ENCODE measurements at places on chromosomes 5 and 9. TPM values are rescaled to one million over a fixed set of nuclear protein-coding genes. Genes with fewer than 3 reads are reported as not detected.

The LCN1 gene
- not detected for total RNA-seq

GRCh38 chr9:114278881-114279570 lies 43.9 kb upstream of the ORM1 start:
- DNase-seq: no peak

DNA sequence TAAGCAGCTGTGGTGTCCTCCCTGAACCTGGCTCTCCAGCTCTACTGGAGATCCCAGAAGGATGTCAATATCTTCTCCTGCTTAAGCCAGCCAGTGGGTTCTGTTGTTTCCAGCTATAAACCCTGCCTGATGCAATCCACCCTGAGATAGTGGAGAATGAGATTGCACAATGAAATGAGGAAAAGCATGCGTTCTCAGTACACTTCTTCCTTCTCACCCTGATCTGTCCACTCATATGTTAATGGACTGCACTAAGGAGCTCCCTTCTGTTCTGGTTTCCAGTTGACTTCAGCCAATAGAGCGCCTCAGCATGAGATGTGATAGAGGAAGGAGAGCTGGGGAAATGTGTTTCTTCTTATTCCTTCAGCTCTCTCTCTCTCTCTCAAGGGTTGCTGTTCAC lies 40.0 kb upstream of the CDH6 start:
- no peak for DNase-seq

DNA sequence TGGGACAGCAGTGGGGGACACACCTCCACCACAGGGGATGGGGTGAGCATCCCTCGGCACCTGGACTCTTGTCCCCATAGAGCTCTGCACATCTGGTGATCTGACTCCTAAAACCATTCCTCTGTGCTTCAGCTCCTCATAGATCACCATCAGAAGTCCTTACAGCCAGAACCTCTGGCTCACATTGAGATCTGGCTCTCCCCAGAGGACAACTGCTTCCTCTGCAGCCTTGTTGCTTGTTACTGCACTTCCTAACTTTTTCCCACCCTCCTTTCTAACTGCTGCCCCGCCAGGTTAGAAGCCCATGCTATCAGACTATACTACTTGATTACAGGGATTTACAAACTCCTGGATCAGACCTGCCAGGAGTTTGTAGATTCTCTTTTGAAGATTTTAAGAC lies 64.5 kb downstream of the ARSB start:
- no peak for DNase-seq

DNA sequence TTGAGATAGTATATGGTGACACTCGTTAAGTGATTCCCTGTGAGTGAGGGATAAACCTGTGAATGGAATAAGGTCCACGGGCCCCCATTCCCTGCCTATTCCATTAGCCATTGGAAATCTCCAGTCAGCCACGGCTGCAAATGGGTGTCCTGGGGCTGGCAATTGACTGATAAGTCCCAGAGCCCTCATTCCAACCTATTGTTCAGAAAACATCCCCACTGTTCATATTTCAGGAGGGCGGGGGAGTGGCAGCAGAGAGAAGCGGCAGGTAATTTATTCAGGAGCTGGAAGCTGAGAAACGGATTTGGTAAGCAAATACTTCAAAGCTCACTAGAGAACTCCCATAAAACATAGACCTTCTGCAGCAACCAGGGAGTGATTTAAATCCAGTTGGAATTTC lies 42.0 kb downstream of the TMEM174 start:
- DNase-seq: no peak

The FOXD4L3 gene
- total RNA-seq: under 0.01 TPM

GRCh38 chr5:42718591-42718990 lies 38.0 kb upstream of the CCDC152 start:
- no peak for DNase-seq

- DNase-seq: no peak
Observed at GRCh38 chr5:143521846-143522400, 118.4 kb upstream of the NR3C1 start.

GRCh38 chr5:42301349-42301748 lies 121.9 kb upstream of the GHR start:
- DNase-seq: no peak

GRCh38 chr9:134219646-134220060 lies 55.3 kb upstream of the RNU6ATAC start:
- DNase-seq: no peak

The TRIO gene
- 76.8 TPM for total RNA-seq

DNA sequence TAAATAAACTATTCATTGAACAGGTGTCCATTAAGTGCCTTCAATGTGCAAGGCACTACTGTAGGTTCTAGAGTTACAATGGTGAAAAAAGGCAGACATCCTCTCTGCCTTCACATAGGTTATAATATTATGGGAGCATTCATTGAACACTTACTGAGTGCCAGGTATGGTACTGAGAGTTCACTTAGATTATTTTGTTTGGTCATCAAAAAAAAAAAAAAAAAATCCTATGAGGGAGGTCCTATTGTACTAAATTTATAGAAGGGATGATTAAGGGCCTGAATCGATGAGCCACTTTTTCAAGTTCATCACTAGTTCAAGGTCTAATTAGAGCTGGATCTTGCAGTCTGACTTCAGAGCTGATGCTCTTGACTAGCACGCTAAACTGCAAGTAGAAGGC lies 22.8 kb upstream of the PANK3 start:
- no peak for DNase-seq

- no peak for DNase-seq
Observed at GRCh38 chr9:109411798-109412352, 86.2 kb downstream of the PTPN3 start.

The ANKRD34B gene
- not detected for total RNA-seq

DNA sequence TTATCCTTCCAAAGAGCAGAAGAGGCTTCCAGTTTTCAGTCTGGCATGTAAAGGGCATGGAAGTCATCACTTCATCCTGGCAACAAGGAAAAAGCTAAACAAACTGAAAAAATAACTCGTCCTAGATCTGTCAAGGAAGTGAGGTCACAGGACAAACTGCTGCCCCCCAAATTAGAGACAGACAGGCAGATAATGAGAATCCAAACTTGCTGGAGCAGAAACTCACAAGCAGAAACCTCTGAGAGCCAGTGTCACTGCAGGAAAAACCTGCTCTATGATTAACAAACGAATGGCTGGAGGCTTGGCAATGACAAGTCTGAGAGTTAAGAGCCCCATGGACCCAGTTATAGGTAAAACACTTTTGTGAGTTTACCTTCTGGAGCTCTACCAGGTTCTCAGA lies 18.9 kb upstream of the MLANA start:
- DNase-seq: peak; percentile 55

DNA sequence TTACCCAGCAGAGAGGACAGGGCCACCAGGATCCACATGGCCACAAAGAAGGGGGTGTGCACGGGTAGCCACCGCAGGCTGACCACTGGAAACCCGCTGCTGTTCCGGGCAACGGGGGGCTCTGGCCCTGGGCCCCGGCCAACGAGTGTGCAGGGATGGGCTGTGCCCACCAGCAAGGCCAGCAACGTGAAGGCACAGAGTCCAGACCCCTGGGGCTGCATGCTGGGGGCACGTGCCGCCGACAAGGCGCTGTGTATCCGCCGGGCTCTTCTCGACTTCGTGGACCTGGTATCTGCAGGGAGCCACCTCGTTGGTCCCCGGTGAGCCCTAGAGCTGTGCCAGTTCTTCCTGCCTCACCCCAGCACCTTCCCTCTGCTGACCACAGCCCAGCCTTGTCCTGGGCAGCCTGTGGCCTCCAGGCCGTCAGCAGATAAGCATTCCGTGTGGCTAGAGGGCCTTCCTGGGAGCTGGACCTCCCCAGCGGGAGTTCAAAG lies 42.2 kb upstream of the CEP72 start:
- DNase-seq: no peak

- no peak for DNase-seq
Observed at GRCh38 chr5:24986326-24986725, 341.5 kb upstream of the CDH10 start.

DNA sequence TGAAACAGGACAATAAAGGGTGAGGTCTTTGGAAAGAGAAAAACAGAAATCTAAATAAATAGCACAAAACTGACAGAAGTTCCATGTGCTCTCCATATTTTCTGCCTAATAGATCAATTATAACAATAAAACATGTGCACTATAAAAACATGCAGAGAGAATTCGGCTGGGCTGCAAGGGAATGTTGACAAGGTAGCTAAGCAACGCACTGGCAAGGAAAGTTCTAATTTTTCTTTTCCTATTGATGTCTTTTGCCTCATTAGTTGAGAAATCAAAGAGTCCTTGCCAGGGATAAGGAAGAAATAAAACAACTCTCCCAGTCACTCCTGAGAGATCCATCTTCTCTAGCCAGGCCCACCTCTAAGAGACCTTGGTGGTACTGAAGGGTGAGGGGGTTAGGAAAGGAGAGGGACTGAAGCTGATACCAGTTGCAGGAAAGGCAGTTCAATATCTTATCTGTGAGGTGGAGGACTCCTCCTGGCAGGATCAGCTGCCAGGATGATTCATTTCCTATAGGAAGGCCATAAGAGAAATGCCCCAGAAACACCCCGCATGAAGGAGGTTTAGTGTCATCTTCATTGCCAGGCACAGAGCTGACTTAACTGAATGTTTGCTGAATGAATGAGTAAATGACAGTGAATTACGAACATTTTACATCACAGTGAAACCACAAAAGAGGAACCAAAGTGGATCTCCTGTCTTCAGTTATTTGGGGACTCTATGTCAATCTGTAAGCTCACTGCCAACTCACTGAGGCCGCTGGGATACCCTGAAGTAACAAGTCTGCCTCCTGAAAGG lies 63.7 kb upstream of the IFNK start:
- peak; percentile 58 for DNase-seq

DNA sequence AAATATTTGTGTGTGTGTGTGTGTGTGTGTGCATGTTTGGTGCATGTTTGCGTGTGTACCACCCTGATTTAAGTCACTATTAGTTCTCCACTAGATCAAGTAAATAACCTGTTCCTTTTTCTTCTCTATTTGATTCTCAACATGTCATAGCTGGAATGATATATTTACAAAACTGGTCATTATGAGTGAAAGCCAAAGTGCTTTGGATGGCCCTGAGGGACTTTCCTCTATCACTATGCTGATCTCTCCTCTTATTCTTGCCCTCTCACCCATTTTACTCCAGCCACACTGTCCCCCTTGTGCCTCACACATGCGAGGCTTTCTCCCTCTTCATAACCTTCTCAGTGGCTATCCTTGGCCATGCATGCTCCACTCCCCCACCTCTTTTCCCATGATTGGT lies 144.6 kb upstream of the NMUR2 start:
- DNase-seq: no peak

The PCDHB10 gene
- total RNA-seq: 0.39 TPM

The CDK9 gene
- 75.0 TPM for total RNA-seq

GRCh38 chr5:1736889-1737711 lies 62.5 kb downstream of the MRPL36 start:
- DNase-seq: no peak

The CDKN2B gene
- 9.9 TPM for total RNA-seq

DNA sequence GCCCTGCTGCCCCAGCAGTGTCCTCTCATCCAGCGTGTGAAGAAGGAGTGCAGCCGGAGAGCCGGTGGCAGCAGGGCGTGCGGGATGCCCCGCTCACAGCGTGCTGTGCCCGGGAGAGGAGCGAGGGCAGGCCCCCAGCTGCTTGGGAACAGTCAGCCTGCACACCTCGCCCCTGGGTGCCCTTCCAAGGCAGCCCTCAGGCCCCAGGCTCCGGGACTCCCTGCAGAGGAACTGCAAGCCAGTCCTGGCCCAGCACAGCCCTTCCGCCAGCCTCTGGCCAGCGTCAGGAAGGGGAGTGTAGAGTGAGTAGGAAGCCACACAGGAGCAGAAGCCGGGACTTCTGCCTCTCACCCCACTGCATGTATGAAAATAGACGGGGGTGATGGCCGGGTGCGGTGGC lies 43.5 kb downstream of the ADAMTS2 start:
- DNase-seq: no peak

- no peak for DNase-seq
Observed at GRCh38 chr5:109041317-109041716, 293.6 kb downstream of the FER start.

- DNase-seq: no peak
Observed at GRCh38 chr9:101509572-101509971, 24.1 kb upstream of the RNF20 start.

GRCh38 chr9:113929634-113930389 lies 53.7 kb downstream of the ZNF618 start:
- peak; percentile 99 for DNase-seq

GRCh38 chr9:5269249-5269715 lies 35.2 kb downstream of the RLN2 start:
- peak; percentile 82 for DNase-seq

GRCh38 chr5:96000308-96000707 lies 38.7 kb upstream of the ELL2 start:
- no peak for DNase-seq

DNA sequence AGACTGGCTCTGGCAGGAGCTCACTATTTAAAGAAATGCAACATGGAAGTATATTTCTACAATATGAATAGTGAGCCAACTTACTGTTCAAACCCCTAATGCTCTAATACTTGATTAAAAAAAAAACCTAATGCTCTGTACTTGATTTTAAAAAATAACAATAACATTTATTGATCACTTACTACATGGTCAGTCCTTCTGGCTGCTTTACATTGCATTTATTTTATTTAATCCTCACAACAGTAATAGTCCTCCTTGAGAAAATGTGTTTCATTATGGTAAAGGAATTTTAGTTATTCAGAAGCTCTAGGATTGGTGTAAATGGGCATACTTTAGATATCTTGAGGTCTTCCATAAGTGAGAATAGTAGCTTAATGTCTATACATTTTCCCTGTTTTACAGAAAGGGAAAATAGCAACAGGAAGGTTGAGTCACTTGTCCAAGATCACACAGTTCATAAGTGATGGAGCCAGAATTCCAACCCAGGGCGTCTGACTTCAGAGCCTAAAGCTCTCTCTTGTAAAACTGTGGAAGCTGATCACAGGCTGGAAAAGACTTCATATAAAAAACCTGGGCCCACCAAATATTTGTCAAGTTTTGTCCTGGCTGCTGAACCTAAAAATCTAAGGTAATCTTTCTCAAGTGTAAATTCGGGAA lies 1.0 kb downstream of the STARD4 start:
- DNase-seq: peak; percentile 75

DNA sequence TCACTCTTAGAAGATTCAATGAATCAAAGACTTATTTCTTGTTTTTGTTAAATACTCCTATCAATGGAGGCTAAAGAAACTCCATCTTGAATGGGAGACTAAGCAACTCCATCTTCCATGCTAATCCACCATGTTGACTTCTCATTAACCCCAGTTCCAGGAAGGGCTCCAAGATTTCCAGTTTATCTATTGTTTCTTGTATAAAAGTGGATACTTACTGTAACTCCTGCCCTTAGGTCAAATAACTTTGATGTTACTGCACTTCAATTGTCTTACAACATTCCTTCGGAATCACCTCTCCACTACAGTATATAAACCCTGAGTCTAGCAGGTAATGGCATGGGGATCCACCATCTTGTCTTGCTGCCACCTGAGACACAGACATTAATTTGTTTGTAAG lies 63.0 kb downstream of the PUM3 start:
- no peak for DNase-seq
